T-helper 17 cell (primary cell): ENCODE measurements at places on chromosomes 6 and 20.
A peak's percentile ranks its signal among the peaks of the same experiment; 100 is the strongest.

GRCh38 chr6:21590346-21590745 is 3.2 kb upstream of the SOX4 start:
- DNase-seq, result no peak
- no peak overlapping the region for H3K27ac ChIP-seq
- peaks cover 2% of the 10 kb centered on the region for H3K36me3 ChIP-seq
- H3K4me3 ChIP-seq, result no peak overlapping the region
- peaks cover 29% of the 10 kb centered on the region for H3K27me3 ChIP-seq
- peaks cover 16% of the 10 kb centered on the region for H3K4me1 ChIP-seq

DNA sequence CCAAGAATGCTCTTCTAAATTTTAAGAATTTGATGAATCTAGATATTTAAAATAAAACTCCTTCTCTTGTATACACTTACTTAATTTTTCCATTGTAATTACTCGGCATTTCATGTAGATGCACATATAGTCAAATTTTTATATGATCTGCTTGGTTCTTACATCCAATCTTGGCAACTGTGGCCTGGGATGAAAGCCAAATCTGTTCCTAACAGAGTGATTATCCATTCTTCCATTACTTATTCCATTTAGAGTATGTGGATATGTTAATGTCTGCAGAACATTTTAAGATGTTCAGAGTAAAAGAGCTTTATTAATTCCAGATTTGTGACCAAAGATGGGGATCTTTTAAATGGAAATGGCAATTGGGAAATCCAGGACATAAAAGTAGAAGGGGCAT is 144.1 kb upstream of the PDE7B start:
- no peak overlapping the region for H3K4me3 ChIP-seq
- peaks cover 14% of the 10 kb centered on the region for H3K27me3 ChIP-seq
- no peak for DNase-seq
- peaks cover 5% of the 10 kb centered on the region for H3K36me3 ChIP-seq

DNA sequence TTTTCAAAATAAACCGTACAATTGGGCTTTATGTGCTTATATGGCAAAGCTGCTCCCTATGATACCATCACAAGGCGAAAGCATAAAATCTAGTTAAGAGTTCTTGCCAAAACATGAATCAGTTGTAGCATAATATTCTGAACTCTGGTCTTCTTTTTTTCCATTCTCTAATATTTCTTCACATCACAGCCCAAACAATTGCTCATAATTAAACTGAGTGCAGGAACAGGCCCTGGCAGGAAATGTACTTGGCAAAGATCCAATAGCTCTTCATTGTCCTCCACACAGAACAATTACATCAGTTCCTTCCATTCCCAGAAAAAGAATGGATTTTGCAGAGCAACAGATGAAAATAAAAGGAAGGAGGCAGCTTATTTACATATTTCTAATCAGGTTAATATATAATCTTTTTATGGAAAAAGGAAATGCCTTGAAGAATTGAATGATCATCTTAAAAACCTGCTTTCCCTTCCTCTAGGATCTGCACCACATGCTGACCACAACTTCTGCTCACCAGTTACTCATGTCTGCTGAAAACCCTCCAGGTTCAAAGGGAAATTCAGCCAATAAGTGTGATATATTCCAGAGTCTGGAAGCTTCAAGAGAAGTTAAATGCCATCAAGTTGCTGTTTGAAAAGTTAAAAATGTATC is 123.3 kb upstream of the COL21A1 start:
- peaks cover 5% of the 10 kb centered on the region for H3K27me3 ChIP-seq
- no peak overlapping the region for H3K27ac ChIP-seq
- DNase-seq, result no peak
- no peak overlapping the region for H3K4me3 ChIP-seq

DNA sequence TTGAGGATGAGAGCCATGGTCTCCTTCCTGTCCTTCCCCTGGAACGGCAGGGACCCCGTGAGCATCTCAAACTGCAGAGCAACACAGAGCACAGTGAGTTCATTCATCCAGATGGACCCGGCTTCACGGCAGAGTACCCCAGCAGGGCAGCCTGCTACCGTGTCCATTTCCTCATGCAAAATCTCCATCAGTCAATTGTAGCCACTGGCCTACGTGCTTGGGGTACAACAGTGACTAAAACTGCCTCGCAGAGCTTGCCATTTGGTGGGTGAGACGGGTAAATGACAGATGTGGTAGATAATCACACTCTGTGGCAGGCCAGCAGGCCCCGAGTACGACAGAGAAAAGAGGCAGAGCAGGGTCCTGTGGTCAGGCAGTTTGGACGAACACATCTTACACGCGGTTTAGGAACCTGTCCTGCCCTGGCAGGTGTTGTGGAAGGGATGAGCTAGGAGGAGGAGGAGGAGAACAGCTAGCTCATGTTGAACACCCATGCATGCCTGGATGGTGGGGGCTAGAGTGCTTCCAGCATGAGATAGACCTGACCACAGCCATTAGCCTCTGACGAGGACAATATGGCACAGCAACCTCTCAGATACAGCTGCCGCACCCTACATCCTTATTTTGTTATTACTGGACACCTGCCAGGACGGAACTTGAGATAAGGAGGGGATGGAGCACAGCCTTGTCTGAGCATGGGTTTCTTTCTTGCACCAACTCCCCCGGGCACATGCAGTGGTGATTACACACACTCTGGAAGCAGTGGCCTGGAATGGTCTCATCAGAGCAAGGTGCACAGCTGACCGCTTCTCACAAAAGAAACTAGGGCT is 95.6 kb downstream of the RAMACL start:
- peaks cover 14% of the 10 kb centered on the region for H3K4me1 ChIP-seq
- peak overlapping the region; percentile 92 for H3K27ac ChIP-seq
- no peaks in the 10 kb centered on the region for H3K36me3 ChIP-seq
- H3K27me3 ChIP-seq, result no peaks in the 10 kb centered on the region
- H3K4me3 ChIP-seq, result no peak overlapping the region
- DNase-seq, result no peak

DNA sequence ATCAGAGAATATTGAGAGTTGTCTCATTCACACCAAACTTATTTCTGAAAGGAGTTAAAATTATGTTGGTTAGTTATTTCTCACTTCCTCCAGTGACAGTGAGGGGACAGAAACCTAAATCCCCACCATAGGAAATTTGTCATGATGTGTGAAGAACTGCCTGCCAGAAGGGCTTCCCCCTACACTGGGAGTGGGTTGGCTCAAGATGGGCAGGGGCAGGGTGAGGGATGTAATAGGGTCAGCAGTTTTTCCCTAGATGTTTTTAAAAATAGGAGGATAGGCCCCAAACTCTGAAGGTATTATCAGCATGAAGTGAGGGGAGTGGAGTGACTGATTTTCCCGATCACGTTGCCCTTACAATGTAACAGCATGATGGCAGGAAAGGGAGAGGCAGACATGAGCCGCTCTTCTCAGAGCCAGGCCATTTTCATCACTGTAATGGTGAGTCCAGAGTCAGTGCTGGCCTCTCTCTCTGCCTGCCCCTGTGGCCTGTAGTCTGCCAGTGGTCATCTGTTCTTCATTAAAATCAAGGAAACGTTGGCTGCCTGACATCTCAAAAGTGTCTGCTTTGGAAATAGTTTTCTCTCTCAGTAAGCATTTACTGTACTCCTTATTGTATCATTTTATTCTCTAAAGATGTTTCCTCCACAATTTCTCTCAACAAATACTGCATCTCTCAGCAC is 59.8 kb upstream of the SYNJ2 start:
- H3K27ac ChIP-seq, result no peak overlapping the region
- H3K4me1 ChIP-seq, result peaks cover 9% of the 10 kb centered on the region
- peaks cover 17% of the 10 kb centered on the region for H3K36me3 ChIP-seq
- no peak for DNase-seq
- H3K27me3 ChIP-seq, result no peaks in the 10 kb centered on the region

DNA sequence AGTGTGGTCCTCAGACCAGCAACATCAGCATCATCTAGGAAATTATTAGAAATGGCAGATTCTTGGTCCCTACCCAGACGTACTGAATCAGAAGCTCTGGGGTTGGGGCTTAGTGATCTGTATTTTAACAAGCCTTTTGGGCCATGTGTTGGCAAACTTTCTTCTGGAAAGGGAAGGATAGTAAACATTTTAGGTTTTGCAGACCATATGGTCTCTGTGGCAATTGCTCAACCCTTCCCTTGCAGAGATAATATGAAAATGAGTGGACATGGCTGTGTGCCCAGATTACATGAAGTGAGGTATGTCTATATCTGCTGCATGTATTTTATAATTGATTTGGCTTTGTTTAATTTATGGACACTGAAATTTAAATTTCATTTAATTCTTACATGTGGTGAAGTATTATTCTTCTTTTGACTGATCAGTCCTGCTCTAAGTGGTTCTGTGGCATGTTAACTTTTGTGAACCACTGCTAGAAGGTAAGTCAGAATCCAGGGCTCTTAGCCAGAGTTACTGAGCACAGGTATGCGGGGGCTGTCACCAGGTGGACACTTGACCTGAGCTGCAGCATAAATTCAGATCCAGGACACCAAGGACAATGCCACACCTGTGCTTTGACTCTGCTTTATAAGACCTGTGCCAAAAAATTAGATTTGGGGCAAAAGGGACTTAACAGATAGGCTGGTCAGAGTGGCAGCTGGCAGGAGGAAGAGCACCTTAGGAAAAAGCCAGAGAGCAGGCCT is 43.2 kb downstream of the LY86 start:
- peaks cover 18% of the 10 kb centered on the region for H3K4me1 ChIP-seq
- no peak overlapping the region for H3K27ac ChIP-seq
- H3K27me3 ChIP-seq, result peaks cover 27% of the 10 kb centered on the region
- H3K4me3 ChIP-seq, result no peak overlapping the region
- DNase-seq, result no peak

- no peak overlapping the region for H3K27ac ChIP-seq
- H3K4me3 ChIP-seq, result no peak overlapping the region
- DNase-seq, result no peak
- no peaks in the 10 kb centered on the region for H3K27me3 ChIP-seq
- H3K4me1 ChIP-seq, result no peaks in the 10 kb centered on the region
Measured at GRCh38 chr6:50185006-50185405, 135.3 kb upstream of the DEFB112 start.

- no peak for DNase-seq
- H3K4me3 ChIP-seq, result no peak overlapping the region
- no peak overlapping the region for H3K27ac ChIP-seq
- no peaks in the 10 kb centered on the region for H3K36me3 ChIP-seq
Measured at GRCh38 chr20:20150241-20150640, 97.9 kb downstream of the CFAP61 start.

DNA sequence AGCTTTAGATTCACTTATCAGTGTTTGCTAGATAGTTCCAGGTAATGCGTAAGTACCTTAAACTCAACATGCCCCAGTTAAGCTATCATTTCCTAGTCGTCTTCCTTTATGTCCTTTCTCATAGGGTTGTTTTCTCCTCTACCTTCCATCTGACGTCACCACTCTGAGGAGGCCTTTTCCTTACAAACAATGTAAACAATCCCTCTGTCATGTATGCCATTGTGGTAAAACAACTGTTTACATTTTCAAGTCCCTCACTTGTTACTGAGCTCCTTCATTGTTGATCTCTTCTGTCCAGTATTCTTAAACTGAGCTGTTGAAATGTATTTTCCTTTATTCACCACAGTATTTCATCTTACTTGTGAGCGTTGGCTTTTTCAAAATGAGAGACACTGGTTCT is 45.4 kb upstream of the PLCG1 start:
- no peak for DNase-seq
- peaks cover 15% of the 10 kb centered on the region for H3K4me1 ChIP-seq
- peak overlapping the region; percentile 68 for H3K27ac ChIP-seq

DNA sequence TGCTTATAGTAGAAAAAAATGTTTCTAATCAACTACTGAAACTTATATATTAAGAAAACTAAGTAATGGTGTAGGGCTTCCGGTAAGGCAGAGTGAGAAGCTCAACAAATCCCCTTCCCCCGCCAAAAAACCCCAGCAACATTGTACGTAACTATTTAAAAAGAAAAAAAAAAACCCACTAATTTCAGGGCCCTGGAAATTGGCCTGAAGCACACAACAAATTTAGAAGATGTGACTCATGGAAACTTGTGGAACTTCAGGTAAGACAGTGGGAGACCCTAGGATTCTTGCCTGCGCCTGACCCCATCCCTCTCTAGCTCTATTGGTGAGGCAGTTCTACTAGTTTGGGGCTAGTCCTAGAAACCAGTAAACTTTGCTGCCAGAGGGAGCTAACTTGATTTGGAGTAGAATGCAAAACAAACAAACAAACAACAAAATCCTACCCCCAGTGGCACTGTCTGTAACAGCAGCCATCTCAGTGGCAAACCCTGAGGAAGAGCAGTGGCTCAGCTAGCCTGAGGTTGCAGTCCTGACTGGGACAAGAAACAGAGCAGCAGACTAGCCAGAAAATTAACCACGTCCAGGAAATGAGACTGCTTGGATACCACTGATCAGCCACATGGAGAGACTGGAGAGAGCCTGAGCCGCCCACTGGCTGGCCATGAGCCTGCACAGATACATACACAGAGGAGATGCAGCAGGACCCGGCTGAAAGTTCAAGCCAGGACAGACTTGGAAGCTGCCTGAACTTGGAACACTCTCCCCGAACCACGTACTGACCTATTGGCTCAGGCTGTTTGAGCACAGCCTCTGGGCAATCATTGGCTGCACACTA is 135.1 kb downstream of the TBXT start:
- H3K36me3 ChIP-seq, result no peaks in the 10 kb centered on the region
- no peaks in the 10 kb centered on the region for H3K4me1 ChIP-seq
- no peak overlapping the region for H3K4me3 ChIP-seq
- H3K27me3 ChIP-seq, result peaks cover 6% of the 10 kb centered on the region
- no peak for DNase-seq

DNA sequence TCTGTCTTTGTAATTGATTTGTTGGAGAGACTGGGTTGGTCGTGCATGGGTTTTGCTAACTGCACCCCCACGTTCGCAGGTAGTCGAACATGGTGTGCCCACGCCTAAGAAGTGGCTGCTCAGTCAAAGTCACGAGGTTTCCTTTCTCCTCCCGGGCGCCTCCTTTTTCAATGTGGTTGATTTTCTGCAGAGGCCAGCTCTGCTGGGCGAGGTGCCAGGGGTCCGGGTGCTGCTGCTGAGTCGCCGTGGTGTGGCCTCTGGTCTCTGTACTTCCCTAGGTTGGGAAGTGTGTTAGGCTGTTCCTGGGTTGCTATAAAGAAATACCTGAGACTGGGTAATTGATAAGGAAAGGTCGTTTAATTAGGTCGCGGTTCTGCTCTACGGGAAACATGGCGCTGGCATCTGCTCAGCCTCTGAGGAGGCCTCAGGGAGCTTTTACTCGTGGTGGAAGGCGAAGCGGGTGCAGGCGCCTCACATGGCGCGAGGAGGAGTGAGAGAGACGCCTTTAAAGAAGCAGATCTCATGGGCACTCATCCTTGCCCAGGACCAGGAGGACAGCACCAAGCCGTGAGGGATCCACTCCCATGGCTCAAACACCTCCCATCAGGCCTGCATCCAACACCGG is 14.1 kb downstream of the OSBPL2 start:
- no peak overlapping the region for H3K4me3 ChIP-seq
- no peaks in the 10 kb centered on the region for H3K36me3 ChIP-seq
- no peak for DNase-seq
- no peak overlapping the region for H3K27ac ChIP-seq
- peaks cover 16% of the 10 kb centered on the region for H3K4me1 ChIP-seq
